ENCODE measurements at places on chromosomes 4 and X.

DNA sequence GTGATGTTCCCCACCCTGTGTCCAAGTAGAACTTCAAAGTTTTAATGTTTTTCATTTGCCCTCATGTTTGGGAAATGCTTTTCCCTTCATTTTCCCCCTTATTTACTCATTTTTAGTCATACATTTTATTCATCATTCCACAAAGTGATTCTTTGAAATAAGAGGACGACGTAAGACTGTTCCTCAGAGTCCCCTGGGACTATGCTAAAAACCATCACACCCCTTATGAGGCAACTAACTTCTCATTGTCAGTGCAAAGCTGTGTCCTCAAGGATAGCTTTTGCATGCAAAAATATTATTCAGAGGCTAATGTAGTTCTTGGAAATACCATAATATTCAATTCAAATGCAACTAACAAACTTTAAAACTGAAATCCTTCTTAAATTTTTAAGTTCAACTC lies 14.8 kb upstream of the ADGRG2 start:
- no peak for DNase-seq

GRCh38 chrX:109840585-109840984 lies 107.5 kb upstream of the ACSL4 start:
- no peak for DNase-seq

GRCh38 chr4:114615435-114615834 lies 16.8 kb downstream of the UGT8 start:
- DNase-seq = no peak

DNA sequence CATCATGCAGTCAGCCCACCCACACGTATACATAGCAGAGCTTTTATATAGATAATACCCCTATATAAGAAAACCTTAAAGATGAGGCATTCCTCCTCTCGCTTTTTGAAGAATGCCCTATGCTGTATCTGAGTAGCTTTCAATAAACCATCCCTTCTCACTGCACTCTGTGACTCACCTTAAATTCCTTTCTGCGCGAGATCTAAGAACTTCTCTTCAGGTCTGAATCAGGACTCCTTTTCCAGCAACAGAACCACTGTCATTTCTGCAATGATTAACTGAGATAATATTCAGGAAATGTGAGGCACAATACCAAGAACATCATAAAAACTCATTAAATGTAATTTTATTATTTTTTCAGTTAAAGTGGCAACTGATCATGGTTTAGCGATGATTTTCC lies 76.4 kb upstream of the DCLK2 start:
- no peak for DNase-seq

DNA sequence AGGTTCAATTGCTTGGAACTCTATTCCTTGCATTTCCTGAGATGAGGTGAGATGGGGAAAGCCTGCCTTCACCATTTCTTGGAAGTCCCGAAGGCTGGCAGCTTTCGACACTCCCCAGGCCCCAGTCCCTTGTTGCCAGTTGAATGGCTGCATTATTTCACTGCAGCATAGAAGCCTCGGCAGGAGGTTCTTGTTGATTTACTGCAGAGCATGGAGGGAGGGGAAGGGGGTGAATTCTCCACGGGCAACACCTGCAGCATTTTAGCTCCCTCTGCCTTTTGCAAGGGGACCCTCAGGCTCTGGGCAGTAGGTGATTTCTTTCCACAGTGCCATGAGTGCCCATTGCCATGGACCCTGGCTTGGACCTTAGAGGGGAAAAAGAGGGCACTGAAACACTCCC lies 10.7 kb upstream of the BCLAF3 start:
- DNase-seq = no peak

DNA sequence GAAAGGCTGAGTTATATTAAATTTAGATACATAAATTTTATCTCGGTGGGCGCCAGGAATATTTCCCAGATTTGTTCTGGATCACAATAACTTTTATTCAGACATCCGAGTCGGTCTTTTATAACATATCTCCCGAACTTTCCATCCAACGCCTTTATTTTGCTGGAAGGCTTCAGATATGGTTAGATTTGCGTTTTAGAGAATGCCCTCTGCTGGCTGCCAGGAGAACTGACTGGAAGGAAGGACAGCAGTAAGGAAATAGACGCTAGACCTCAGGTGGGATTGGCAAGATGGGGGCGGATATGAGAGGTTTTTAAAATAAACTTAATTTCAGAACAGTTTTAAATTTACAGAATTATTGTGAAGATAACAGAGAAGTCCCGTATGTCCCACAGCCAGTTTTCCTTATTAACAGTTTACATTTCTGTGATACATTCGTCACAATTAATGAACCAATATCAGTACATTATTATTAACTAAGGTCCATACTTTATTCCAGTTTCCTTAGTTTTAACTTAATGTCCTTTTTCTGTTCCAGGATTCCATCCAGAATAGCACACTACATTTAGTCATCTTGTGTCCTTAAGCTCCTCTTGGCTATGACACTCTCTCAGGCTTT lies 4.6 kb upstream of the KANTR start:
- DNase-seq = no peak

GRCh38 chr4:74111306-74111975 lies 12.4 kb upstream of the CXCL2 start:
- no peak for DNase-seq

- no peak for DNase-seq
Observed at GRCh38 chr4:84171871-84172270, 327.2 kb downstream of the NKX6-1 start.

DNA sequence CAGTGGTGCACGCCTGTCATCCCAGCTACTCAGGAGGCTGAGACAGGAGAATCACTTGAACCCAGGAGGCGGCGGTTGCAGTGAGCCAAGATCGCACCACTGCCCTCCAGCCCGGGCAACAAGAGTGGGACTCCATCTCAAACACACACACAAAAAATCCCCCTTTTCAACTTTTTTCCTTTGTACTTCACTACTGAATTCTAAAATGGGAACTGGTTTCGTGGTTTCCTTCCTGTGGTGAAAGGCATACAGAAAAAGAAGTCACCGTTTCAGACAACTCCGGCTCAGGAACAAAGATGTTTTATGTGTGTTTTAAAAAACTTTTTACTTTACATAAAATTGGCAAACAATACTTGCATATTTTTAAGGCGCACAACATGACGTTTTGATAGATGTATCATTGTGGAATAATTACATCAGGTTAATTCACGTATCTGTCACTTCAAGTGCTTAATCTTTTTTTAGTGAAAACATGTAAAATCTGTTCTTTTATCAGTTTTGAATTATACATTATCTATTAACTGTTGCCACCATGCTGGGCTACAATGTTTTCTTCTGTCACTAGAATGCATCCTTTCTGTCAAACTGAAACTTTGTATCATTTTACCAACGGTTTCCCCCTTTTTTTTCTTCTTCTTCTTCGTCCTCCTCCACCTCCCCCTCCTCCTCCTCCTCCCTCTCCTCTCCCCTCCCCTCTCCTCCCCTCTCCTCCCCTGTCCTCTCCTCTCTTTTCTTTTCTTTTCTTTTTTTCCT lies 186.0 kb downstream of the CRLF2 start:
- DNase-seq = no peak

- DNase-seq = no peak
Observed at GRCh38 chrX:45712067-45712466, 511.4 kb upstream of the DIPK2B start.

GRCh38 chr4:75699299-75699698 lies 25.1 kb upstream of the USO1 start:
- no peak for DNase-seq

DNA sequence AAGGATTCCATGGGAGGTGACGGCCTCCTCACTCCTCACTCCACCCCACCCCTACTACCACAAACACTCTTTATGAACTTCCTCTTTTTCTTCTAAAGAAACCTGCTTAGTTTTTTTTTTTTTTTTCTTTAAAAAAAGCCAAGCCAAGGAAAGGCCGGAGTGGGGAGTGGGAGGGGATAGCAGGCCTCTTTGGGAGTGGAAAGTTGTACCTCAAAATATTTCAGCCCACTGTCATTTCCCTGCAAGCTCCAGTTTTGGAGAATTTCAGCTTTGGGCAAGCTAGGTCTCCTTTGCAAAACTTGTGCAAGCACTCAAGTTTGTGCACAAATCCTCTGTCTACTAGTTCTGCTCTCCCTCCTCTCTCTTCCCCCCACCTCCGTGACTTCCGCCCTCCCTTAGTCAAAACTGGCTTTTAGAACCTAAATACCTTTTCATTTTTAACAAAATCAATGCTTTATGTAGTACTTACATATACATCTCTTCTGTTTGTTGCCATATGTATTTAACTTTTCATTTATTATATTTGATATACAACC lies 512 bp upstream of the ANTXR2 start:
- peak; percentile 49 for DNase-seq

GRCh38 chr4:38080061-38080974 lies 120.1 kb downstream of the PTTG2 start:
- no peak for DNase-seq

DNA sequence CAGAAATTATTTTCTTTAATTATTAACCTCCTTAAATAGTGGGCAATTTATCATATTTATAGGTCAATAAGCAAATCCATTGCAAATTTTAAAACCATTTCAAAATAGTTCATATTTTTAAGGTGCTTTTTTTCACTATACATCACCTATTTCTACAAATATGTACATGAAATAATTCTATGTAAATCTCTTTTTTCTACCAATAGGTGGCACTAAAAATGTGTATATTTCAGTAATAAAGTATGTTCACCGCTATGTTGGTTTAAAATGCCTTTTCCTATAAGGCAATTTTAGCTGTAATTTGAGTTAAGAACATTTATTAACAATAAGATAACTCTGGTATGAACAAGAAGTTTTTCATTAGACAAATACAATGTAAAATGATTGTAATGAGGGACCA lies 672.2 kb downstream of the KCTD8 start:
- DNase-seq = no peak

- DNase-seq = no peak
Observed at GRCh38 chr4:118046323-118046722, 12.0 kb downstream of the NDST3 start.

GRCh38 chr4:106424426-106424825 lies 55.8 kb upstream of the GIMD1 start:
- no peak for DNase-seq

DNA sequence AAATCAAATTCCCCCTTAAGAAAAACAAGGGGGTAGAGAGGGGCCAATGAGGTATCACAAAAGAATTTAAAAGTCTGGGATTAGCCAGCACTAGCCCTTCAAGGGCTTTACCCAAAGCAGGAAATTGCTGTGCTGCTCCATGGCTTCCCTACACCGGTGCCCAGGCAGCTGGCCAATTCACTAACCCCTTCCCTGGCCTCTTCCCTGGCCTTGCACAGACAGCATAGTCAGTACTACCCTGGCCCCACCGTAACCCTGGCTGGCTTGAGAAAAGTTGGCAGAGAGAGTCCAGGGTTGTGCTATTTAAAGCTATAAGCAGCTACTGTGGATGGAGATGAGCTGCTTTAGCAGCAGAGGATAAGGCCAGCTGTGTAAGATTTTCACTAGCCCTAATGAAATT lies 43.1 kb downstream of the ADAMTS3 start:
- no peak for DNase-seq

- no peak for DNase-seq
Observed at GRCh38 chrX:136742721-136743379, 37.9 kb downstream of the ARHGEF6 start.

DNA sequence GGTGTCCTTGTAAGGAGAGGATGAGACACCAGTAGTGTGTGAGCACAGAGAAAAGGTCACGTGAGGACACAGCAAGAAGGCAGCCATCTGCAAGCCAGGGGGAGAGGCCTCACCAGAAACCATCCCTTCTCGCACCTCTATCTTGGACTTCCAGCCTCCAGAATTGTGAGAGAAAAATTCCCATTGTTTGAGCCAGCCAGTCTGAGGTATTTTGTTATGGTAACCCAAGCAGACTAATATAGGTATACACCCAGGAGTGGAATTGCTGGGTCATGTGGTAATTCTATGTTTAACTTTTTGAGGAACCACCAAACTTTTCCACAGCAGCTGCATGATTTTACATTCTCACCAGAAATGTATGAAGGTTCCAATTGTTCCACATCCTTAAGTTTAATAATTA lies 25.6 kb downstream of the ZDHHC9 start:
- DNase-seq = no peak

GRCh38 chr4:187491286-187491685 lies 504.3 kb upstream of the ZFP42 start:
- no peak for DNase-seq

DNA sequence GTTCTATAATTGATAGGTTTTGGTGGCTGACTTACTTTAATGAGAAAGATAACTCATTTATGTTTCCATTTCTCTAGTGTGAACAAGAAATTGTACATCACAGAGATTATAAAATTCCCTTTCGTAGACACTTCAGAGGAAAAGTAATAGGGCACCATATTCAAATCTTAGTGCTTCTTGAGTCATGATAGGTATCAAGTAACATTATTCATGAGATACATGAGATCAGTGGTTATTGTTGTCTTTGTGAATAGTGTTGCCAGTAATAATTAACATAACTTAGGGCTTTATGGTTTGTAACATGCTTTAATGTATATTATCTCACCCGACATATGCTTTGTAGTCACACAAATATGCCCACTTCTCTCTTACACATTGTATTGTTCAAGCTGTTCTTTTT lies 73.7 kb upstream of the IL15 start:
- no peak for DNase-seq

- no peak for DNase-seq
Observed at GRCh38 chr4:121338518-121338917, 42.3 kb downstream of the QRFPR start.

GRCh38 chr4:22430626-22431025 lies 85.2 kb downstream of the ADGRA3 start:
- no peak for DNase-seq

GRCh38 chrX:37754516-37754915 lies 25.3 kb upstream of the CYBB start:
- no peak for DNase-seq

GRCh38 chr4:112361181-112361791 lies 64.1 kb downstream of the ALPK1 start:
- DNase-seq = no peak

DNA sequence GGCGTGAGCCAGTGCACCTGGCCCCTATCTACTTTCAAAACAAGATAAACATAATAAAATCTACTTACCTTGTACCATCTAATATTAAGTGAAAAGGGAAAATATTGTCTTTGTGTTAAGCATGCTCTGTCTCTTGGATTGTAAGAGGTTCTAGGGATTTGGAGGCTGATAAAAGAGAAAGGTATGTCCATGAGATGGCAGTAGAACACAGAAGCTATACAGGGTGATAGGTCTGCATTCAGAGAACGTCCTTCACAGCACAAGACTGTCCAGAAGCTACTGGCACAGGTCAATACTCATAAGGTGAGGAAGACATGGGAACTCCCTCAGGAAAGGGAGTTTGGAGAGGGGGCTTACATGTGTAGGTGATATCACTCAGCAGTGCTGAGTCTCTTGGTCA lies 135.5 kb downstream of the TMEM47 start:
- no peak for DNase-seq

DNA sequence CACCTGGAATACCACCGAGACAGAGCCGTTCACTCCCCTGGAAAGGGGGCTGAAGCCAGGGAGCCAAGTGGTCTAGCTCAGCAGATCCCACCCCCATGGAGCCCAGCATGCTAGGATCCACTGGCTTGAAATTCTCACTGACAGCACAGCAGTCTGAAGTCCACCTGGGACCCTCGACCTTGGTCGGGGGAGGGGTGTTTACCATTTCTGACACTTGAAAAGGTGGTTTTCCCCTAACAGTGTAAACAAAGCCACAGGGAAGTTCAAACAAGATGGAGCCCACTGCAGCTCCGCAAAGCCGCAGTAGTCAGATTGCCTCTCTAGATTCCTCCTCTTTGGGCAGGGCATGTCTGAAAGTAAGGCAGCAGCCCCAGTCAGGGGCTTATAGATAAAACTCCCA lies 243.2 kb downstream of the RASL11B start:
- no peak for DNase-seq
